NCI-H1048 (cell line): ENCODE measurements at places on chromosomes 6 and 20.

DNA sequence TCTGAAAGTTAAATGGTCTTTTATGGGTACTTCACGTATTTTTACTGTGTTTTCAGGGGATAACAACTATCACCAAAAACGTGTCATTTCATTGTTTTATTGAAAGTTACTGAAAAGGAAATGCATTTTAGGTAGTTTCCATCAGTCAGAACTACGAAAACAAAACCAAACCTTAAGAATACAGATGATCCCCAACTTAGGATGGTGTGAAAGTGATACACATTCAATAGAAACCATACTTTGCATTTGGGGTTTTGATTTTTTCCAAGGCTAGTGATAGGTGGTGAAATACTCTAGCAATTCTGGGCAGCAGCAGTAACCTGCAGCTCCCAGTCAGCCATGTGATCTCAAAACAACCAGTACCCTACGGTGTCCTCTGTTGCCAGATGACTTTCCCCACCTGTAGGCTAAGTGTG, 25.9 kb upstream of the EFHC1 start:
- no peak for DNase-seq

GRCh38 chr20:60064554-60065196, 106.5 kb downstream of the CDH26 start:
- DNase-seq = no peak

DNA sequence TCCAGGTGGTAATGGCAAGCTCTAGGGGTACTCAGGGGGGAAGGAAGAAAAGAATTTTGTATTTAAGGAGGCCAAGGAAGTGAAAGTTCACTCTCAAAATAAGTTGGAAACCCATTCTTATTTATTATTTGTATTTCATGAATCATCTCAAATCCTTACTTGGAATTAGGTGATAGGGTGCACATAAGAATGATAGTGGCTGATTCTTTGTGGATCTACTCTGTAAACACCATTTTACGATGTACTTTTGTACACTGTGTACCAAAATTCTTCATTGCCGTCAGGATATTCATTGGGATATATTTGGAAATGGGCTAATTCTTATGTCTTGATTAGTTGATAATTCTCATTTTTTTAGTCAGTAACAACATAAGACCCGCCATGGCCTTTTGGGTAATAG, 179.5 kb upstream of the LAMP5 start:
- no peak for DNase-seq

- DNase-seq = no peak
Measured at GRCh38 chr20:9610665-9611064, 96.3 kb downstream of the LAMP5 start.

- DNase-seq = no peak
Measured at GRCh38 chr6:81786150-81786549, 33.7 kb upstream of the TENT5A start.

DNA sequence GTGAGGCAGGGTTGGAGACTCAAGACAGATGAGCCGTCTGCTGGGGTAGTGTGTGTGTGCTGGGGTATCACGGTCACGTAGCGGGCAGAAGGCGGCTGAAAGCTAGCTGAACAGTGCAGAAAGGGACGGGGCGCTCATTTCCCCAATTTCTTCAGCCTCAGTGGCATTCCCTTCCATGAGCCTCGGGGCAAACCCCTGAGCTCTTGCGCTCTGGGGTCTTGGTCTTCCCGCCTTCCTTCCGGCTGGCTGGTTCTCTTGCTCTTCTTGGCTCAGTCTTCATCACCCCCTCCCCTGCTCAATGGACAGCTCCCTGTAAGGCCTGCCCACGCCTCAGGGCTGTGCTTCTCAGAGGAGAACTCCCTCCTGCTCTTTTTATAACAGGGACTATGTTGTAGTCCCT, 15.5 kb upstream of the TMEM181 start:
- no peak for DNase-seq

GRCh38 chr6:111013144-111013915, 31.5 kb downstream of the RPF2 start:
- peak; percentile 70 for DNase-seq

DNA sequence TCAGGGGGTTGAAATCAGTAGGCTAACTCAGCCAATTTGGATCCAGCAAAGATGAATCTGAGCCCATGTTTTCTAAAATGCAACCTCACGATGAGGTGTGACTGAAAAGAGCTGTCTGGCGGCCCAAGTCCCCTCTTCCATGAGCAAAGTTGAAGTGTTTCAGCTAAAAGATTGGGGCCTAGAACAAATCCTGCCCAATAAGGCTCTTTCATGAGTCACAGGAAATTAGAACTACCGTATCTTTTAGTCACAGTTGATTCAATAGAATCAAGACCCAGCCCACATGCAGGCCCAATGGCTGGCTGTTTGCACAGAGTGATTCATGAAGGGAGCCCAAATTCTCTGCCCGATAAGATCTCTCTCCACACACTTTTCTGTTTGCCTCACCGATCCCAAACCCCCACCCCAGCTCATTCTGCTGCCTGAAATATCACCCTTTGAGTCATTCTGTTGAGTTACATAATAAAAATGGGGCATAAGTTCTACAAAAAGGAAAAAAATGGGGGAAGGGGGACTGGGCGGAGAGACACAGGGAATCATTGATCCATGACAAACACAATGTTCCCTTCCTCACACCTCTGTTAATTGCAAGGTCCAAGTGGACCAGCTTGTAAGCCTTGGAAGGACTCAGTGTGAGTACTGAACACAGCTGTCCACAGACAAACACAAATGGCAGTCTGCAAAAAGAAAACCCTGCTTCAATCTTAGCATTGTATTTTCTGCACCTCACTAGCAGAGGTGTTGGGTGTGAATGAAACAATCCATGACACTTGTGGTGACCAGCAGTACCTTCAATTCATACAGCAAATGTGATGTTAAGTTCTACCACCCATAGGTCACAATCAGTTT, 13.8 kb downstream of the FOXQ1 start:
- DNase-seq = no peak
